GM12864 (cell line): ENCODE measurements at places on chromosomes 3 and 15.

DNA sequence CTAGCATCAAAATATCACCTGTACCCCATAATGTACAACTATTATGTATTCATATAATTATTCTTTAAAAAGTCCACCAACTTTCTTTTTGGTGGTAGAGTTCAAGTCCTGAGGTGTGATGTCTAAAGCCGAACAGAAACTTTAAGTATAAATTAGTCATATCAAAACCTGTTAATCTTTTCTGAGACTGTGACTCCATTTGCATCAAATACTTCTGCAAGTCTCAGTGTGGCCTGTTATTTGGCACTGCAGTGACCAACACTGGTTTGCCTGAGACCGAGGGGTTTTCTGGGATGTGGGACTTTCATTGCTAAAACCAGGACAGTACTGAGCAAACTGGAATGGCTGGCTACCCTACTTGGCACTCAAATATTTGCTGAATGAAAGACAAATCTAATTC, 7.3 kb downstream of the NGLY1 start:
- DNase-seq = no peak

DNA sequence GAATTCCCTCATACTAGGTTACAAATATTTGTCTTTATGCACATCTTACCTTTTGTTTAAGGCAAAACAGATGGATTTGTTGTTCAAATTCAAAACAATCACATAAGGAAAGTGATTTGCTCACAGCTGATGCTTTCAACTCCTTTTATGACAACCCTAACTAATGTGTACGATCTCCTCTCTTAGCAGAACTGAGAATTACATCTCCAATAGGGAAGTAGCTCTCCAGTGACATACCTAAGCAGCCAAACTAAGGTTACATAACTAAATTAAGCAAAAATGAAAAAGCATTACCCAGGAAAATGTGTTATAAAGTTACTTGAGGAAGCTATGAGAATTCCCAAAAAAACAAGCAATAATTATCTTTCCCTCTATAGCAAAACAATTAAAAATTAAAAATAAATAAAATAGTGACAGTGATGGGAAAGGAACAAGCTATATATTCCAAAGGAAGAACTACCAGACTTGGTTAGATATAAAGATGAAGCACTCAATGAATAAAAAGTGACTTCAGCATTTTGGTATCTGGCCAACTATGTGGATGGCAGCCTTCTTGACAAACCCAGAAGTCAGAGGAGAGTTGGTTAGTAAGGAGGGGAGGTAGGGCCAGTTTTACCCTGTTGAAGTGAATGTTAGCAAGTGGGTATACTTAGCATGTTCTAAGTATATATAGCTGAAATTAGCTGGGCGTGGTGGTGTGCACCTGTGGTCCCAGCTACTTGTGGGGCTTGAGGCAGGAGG, 32.4 kb downstream of the PEAK1 start:
- no peak for DNase-seq

- DNase-seq = no peak
These were observed 172.3 kb upstream of the MBNL1 start for GRCh38 chr3:152096280-152096906.

- DNase-seq = no peak
These were observed 130.8 kb upstream of the SLC2A2 start for GRCh38 chr3:171157286-171157685.

GRCh38 chr3:151178208-151178845, 24.7 kb downstream of the GPR171 start:
- DNase-seq = no peak

- no peak for DNase-seq
These were observed 10.6 kb downstream of the CEMIP start for GRCh38 chr15:80789796-80790195.

DNA sequence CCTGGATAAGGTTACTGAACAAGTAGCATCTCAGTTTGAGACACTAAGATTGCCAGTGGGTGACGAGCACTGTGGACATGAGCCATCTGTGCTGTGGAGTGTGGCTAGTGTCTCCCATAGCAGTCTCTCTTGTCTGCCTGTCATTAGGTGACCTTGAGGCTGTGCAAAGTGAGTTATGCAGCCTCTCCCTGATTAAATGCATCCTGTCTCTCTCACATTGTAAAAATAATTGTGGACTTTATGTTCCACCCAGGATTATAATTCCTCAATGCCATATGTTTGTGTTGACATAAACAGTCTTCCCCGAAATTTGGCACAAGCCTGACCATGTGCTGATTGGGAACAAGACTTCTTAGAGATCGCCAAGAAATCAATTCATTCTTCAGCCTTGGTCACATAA, 168.9 kb downstream of the MYRIP start:
- DNase-seq = no peak

- peak; percentile 87 for DNase-seq
These were observed 2.2 kb upstream of the CCR5 start for GRCh38 chr3:46368569-46368968.

- no peak for DNase-seq
These were observed 72.2 kb downstream of the TOP2B start for GRCh38 chr3:25592510-25592968.

DNA sequence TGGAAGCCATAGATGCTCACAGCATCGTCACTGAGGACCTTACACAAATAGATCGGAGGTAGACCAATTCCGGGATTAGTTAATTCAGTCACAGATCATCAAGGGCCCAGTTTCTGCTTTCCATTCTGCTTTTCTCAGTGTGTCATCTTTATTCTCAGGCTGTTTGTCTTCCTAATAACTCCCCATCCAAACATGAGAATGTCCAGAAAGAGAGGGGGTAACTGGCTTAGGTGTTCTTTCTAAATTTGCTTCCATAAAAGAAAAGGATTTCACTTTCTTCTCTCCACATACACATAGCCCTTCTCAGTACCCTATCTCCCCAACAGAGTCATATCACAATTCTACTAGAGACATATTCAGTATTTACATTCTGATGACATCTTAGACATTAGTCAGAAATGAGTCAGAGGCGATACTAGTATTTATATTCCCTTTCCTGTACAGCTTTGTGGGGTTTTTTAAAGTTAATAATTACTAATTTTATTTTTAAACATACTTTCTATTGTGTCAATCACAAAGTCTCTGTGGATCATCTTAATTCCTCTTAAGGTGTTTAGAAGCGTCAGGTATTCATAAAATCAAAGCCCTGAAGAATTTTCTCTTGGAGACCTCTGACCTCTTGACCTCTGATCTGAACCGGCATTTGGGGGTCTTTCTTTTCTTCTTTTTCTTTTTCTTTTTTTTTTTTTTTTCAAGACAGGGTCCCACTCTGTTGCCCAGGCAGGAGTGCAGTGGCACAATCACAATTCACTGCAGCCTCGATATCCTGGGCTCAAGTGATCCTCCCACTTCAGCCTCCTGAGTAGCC, 24.3 kb upstream of the IL12A start:
- DNase-seq = peak; percentile 47

DNA sequence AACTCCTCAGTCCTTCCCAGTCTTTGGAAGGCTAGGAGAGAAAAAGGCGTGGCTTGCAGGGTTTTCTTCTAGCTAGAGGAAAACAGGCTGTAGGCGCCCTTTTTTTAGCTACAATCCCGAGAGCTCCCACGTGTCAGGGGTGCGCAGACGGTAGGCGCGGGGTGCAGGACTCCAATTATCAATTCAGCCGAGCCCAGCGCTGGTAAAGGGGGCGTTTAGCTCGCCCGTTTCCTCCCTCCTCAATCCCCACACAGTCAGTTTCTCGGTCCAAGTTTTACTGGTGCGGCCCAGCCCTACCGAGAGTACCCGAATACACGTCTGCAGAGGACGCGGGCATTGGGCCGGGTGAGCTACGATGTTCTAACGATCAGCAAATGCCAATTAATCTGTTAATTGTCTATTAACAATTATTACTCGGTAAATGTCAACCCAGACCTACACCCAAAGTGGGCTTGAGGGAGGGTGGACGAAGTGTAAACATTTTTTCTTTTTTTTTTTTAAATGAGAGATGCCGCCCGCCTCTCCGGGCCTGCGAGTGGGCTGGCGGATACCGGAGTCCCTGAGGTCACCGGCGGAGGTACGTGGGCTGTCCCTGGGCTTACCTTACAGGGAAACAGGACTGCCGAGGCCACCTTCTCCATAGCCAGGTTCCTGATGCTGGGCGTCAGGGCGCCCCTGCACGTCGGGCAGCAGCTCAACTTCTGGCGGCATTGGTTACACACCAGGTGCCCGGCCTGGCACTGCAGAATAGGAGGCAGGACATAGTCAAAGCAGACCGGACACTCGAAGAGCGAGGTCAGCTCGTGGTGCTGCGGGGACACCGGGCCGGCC, 923 bp downstream of the SIAH2 start:
- DNase-seq = no peak

- DNase-seq = no peak
These were observed 20.6 kb downstream of the CD80 start for GRCh38 chr3:119538772-119539171.

DNA sequence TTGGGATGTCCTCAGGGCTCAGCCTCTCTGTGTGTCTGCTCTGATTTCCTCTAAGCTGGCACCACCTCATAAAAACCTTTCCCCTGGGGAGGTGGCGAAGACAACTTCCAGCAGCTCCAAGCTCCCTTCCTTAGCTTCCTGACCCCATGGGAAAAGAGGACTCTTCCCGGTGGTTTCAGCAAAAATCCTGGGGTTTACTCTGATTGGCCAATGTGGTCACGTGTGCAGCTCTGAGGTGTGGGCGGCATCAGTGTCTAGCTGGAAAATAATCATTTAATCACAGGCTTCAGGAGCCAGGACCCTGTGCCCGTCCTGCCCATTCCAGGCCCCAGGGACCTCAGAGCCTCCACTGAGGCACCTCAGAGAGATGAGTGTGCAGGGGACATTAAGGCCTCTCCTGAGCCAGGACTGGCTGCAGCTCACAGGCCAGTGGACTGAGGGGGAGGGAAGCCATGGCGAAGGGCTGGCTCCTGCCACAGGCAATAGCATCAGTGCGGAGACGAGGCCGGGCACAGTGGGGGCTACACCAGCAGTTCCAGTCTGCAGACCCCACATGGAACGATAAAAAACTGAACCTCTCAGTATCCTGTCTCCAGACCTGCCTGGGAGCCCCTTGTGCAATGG, 104.1 kb downstream of the TPRA1 start:
- DNase-seq = no peak

GRCh38 chr3:149535333-149535685, 60.8 kb downstream of the TM4SF4 start:
- no peak for DNase-seq

GRCh38 chr3:184676927-184677326, 34.9 kb downstream of the MAGEF1 start:
- DNase-seq = no peak

DNA sequence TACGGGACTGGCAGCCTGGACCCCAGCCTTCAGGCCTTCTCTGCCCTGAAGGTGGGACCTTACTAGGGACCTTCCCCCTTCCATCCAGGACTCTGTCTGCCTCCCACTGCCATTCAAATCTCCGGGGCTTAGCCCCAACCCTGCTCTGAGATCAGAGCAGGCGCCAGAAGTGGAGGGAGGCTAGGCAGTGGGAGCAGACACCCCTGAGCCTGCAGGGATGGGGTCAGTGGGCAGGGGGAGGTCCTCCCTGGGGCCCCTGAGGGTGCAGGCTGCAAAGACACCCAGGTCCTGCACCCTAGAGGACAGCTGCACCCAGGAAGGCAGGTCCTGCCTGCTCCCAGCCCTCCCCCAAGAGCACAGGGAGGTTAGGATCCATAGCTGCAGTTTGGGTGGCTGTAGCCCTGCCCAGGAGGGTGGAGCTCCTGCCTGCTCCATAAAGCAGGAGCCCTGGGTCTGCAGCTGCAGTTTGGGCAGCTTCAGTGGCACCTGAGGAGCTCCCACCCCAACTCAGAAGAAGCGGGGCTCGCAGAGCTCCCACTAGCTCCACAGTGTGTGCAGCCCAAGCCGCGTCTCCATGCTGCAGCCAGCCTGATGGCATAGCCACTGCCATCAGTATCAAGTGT, 8.1 kb upstream of the POC1A start:
- DNase-seq = no peak

GRCh38 chr15:51620641-51621040, 1.9 kb downstream of the DMXL2 start:
- no peak for DNase-seq
